ENCODE measurements at places on chromosomes 12 and 14. TPM values are rescaled to one million over a fixed set of nuclear protein-coding genes. Genes with fewer than 3 reads are reported as not detected.

The GDF3 gene
- total RNA-seq, result 1.0 TPM

The CALM1 gene
- total RNA-seq, result 99.7 TPM

The SHMT2 gene
- total RNA-seq, result 91.3 TPM

The TPCN1 gene
- 11.0 TPM for total RNA-seq

The C1S gene
- total RNA-seq, result 89.8 TPM

The TAS2R14 gene
- 6.8 TPM for total RNA-seq

The GZMB gene
- 0.52 TPM for total RNA-seq

The ETFRF1 gene
- total RNA-seq, result 15.1 TPM

The KRT82 gene
- total RNA-seq, result not detected

The EML5 gene
- 1.0 TPM for total RNA-seq

The MMP19 gene
- 2.6 TPM for total RNA-seq

The DACT1 gene
- 32.4 TPM for total RNA-seq

The CBX5 gene
- total RNA-seq, result 49.6 TPM

The RTN1 gene
- 2.6 TPM for total RNA-seq
